T-cell (primary cell): ENCODE measurements at places on chromosomes 6 and 20.

- H3K4me3 ChIP-seq = no peak overlapping the region
- H3K27ac ChIP-seq = no peak overlapping the region
- no peaks in the 10 kb centered on the region for H3K4me1 ChIP-seq
- DNase-seq = no peak
- no peaks in the 10 kb centered on the region for H3K36me3 ChIP-seq
- no peaks in the 10 kb centered on the region for H3K27me3 ChIP-seq
Observed at GRCh38 chr20:48733296-48733790, 94.5 kb downstream of the PREX1 start.

DNA sequence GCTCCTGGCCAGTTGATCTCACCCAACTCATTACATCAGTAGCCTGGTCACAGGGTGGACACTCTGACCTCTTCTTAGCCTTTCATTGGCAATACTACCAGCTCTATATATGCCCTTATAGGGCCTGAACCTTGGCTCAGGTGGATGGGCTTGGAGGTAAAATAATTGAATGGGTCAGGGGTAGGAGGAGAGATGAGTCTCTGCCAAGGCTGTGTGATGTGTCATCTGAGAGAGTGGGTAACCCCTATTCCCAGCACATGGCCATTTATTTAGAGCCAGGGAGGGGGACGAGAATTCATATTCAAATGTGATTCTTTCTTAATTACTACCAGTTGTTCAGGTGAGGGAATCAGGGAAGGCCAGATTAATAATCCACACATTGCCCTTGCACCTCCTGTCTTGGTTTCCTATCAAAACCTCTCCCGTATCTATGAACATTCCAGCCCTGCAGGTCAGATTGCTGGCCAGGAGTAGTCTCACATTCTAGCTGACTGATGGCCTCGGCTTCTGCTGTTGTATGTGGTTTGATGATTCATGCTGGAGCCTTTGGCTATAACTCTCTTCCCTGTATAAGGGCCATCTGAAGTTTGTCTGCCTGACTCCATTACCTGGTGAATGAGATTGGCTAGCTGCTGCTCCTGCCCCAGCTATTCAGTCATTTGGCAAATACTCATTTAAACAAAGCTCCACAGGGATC lies 13.4 kb downstream of the C20orf173 start:
- H3K4me3 ChIP-seq = no peak overlapping the region
- no peak for DNase-seq
- no peaks in the 10 kb centered on the region for H3K27me3 ChIP-seq
- no peaks in the 10 kb centered on the region for H3K4me1 ChIP-seq
- H3K36me3 ChIP-seq = peaks cover 39% of the 10 kb centered on the region

- peak overlapping the region; percentile 40 for H3K27ac ChIP-seq
- DNase-seq = no peak
- no peaks in the 10 kb centered on the region for H3K36me3 ChIP-seq
- H3K4me3 ChIP-seq = no peak overlapping the region
Observed at GRCh38 chr6:157761331-157761921, 61.6 kb upstream of the SNX9 start.

DNA sequence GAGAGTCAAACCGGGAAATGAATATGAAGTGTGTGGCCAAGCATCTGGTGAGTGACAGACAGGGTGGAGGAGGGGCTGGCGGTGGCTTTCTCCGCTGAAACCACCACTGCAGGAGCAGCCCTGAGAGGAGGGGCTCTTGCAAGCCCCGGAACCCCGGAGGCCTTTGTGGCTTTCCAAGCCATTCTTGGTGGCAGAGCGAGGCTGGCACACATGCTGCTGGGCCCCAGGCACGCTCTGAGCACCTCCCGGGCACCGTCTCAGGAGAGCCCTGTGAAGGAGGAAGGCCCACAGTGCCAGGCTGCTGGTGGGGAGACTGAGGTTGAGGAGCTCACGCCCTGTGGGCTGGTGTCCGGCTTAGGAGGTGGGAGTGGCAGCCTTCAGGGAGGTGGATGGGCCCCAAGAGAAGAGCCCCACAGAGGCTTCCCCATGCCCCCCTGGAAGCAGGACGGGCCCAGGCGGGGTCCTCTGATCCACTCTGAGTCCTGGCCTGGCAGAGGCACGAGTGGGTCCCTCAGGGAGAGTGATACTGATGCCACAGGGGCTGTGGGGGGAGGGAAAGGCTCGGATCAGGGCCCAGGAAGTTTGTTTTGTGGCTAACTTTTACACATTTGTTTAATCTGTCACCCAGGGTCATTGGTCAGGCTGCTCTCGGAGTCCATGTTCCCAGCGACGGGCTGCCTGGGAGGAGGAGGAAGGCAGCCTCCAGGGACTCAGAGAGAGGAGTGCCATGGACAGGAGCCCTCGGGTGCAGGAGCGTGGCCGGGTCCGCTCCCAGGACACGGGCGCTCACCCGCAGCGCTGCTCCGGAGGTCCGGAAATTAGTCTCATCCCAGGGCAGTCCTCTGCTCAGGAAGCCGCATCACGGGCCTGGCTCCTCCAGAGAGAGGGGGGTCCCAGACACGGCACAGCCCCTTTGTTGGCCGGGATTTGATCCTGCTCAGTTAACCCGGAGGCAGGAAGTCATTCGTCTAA lies 170.7 kb downstream of the ERMARD start:
- peaks cover 22% of the 10 kb centered on the region for H3K27me3 ChIP-seq
- no peaks in the 10 kb centered on the region for H3K4me1 ChIP-seq
- DNase-seq = no peak
- no peaks in the 10 kb centered on the region for H3K36me3 ChIP-seq

- no peaks in the 10 kb centered on the region for H3K4me1 ChIP-seq
- no peaks in the 10 kb centered on the region for H3K36me3 ChIP-seq
- H3K27me3 ChIP-seq = no peaks in the 10 kb centered on the region
- no peak overlapping the region for H3K4me3 ChIP-seq
Observed at GRCh38 chr6:94215552-94215951, 796.2 kb upstream of the EPHA7 start.

- no peak overlapping the region for H3K27ac ChIP-seq
- H3K27me3 ChIP-seq = no peaks in the 10 kb centered on the region
- H3K36me3 ChIP-seq = no peaks in the 10 kb centered on the region
- peaks cover 2% of the 10 kb centered on the region for H3K4me1 ChIP-seq
- no peak for DNase-seq
Observed at GRCh38 chr6:146879406-146880117, 280.8 kb downstream of the ADGB start.

DNA sequence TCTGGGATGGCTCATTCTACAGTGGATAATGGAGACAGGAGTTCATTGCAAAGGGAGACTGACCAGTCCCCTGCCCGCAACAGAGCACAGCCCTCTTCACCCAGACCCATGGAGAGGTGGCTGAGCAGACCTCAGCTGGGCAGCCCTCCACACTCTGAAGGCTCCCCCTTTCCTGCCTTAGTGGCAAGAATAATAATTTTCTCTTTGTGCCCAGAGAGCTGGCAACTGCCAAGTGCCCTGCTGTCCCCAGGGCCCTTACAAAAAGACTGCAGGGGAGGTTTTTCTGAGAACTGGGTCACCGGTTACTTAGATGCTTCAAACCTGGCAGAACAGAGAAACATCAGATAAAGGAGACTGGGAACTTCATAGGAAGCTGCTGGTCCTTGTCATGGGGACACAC lies 35.4 kb upstream of the ZNFX1 start:
- no peak for DNase-seq
- H3K36me3 ChIP-seq = no peaks in the 10 kb centered on the region
- no peaks in the 10 kb centered on the region for H3K4me1 ChIP-seq
- H3K27ac ChIP-seq = no peak overlapping the region

- H3K36me3 ChIP-seq = no peaks in the 10 kb centered on the region
- H3K27ac ChIP-seq = no peak overlapping the region
- no peak overlapping the region for H3K4me3 ChIP-seq
Observed at GRCh38 chr20:36823121-36823520, 49.6 kb upstream of the DSN1 start.

- no peaks in the 10 kb centered on the region for H3K27me3 ChIP-seq
- H3K4me1 ChIP-seq = no peaks in the 10 kb centered on the region
- no peaks in the 10 kb centered on the region for H3K36me3 ChIP-seq
- no peak overlapping the region for H3K4me3 ChIP-seq
- no peak for DNase-seq
- H3K27ac ChIP-seq = no peak overlapping the region
Observed at GRCh38 chr6:126111327-126111726, 125.0 kb downstream of the TRMT11 start.

DNA sequence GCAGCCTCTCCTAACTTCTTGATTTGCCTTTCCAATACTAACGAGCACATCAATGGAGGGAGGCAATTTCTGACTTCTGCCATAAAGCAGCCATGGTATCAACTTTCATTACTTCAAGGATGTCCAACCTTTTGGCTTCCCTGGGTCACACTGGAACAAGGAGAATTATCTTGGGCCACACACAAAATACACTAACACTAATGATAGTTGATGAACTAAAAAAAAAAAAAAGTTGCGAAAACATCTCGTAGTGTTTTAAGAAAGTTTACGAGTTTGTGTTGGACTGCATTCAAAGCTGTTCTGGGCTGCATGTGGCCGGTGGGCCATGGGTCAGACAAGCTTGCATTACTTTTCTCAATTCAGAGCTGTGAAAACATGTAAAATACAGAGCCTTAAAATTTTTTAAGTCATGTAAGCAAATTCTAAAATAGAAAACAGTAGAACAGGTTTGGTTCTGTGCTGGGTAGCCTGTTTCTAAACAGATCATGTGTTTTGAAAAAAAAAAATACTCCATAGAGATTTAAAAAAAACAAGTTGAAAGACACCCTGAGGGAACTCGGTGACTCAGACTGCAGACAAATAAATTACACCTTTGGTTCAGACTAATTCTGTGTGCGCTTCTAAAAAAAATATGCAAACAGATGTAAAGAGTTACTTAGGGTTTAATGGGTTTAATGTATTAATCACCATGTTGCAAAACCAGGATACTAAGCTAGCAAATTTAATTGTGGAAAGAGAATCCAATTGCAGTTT lies 43.6 kb upstream of the SLC22A23 start:
- H3K27ac ChIP-seq = no peak overlapping the region
- H3K36me3 ChIP-seq = no peaks in the 10 kb centered on the region
- peaks cover 13% of the 10 kb centered on the region for H3K27me3 ChIP-seq
- DNase-seq = no peak

DNA sequence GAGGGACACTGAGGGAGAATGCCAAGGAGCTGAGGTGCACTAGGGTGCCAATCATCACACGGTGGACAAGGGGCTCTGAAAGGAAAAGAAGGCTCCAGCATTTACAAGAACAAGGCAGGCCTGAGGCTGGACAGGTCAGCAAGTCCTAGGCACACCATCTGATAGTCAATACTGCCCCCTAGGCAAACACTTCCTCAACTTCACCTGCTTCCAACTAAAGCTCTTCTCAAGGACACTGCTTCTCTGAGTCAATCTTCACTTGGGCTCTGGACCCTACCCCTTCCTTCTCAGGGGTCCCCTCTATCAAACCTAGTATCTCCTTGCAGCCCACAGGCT lies 37.7 kb upstream of the SLC4A11 start:
- no peak overlapping the region for H3K4me3 ChIP-seq
- no peak for DNase-seq
- H3K27me3 ChIP-seq = no peaks in the 10 kb centered on the region
- peaks cover 2% of the 10 kb centered on the region for H3K36me3 ChIP-seq
- H3K4me1 ChIP-seq = no peaks in the 10 kb centered on the region

DNA sequence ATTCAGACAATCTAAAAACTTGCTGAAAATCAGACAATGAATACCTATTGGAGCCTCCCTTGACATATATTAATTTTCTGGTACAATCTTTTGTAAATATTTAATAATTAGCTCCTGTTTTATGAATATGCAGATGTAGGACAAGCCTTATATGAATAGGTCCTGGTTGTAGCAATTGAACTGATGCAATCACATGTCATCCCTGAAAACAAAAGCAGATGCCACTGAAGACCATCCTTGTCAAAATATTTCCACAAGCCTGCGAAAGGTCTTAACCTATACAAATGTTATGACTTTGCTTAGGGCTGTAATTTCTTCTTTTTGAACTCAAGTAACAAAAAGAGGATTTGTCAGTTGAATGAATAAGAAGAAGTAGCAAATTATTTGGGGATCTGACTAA lies 722.1 kb downstream of the EYS start:
- no peak for DNase-seq
- H3K4me1 ChIP-seq = no peaks in the 10 kb centered on the region
- no peaks in the 10 kb centered on the region for H3K27me3 ChIP-seq
- H3K36me3 ChIP-seq = no peaks in the 10 kb centered on the region
- no peak overlapping the region for H3K27ac ChIP-seq

GRCh38 chr6:139882977-139883728 lies 508.7 kb upstream of the CITED2 start:
- no peak for DNase-seq
- no peaks in the 10 kb centered on the region for H3K4me1 ChIP-seq
- H3K36me3 ChIP-seq = no peaks in the 10 kb centered on the region
- no peak overlapping the region for H3K27ac ChIP-seq
- no peak overlapping the region for H3K4me3 ChIP-seq

GRCh38 chr20:11989018-11989771 lies 71.5 kb downstream of the BTBD3 start:
- no peaks in the 10 kb centered on the region for H3K4me1 ChIP-seq
- DNase-seq = no peak
- H3K27me3 ChIP-seq = no peaks in the 10 kb centered on the region
- no peak overlapping the region for H3K27ac ChIP-seq

GRCh38 chr20:52532674-52533073 lies 341.1 kb upstream of the ZFP64 start:
- H3K4me1 ChIP-seq = no peaks in the 10 kb centered on the region
- H3K27me3 ChIP-seq = no peaks in the 10 kb centered on the region
- no peak overlapping the region for H3K27ac ChIP-seq
- no peak overlapping the region for H3K4me3 ChIP-seq
- no peak for DNase-seq
- H3K36me3 ChIP-seq = no peaks in the 10 kb centered on the region

DNA sequence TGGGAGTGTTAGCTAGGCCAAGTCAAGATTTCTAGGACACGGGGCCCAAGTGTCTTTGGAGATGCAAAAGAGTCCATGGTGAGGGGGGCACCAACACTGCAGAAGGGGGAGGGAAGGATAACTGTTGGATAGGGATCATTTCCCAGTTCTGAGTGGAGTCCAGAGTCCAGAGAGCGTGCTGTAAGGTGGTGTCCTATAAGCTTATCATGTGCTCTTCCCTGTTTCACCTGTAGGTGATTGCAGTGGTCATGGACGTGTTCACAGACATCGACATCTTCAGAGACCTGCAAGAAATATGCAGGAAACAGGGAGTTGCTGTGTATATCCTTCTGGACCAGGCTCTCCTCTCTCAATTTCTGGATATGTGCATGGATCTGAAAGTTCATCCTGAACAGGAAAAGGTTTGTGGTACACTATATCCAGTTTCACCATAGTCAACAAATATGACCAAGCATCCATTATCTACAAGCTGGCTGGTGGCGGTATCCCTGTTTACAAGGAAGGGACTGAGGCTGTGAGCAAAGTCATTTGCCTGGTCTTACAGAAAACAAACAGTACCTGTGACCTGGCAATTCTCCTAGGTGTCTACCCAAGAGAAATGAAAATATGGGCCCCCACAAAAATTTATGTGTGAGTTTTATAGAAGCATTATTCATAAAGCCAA lies 15.6 kb downstream of the FAM83D start:
- H3K36me3 ChIP-seq = peaks cover 3% of the 10 kb centered on the region
- H3K4me1 ChIP-seq = no peaks in the 10 kb centered on the region
- no peak overlapping the region for H3K27ac ChIP-seq
- H3K27me3 ChIP-seq = no peaks in the 10 kb centered on the region

DNA sequence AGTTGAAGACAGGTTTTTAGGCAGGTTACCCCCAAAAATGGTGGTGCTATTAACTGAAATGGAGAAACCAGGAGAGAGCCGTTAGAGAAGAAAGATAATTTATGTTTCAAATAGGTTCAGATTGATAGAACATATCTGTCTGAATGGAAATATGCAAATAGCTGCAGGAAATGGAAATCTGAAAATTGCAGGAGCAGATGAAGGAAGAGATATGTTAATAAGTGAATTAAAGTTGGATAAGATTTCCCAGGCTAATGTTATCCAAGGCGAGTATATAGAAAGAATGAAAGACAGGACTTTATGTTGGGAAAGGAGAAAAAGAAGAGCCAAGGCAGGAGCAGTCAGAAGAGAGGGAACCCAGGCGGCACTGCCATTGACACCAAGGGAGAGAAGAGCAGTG lies 365.6 kb downstream of the ARHGAP18 start:
- DNase-seq = no peak
- no peak overlapping the region for H3K4me3 ChIP-seq
- H3K27me3 ChIP-seq = no peaks in the 10 kb centered on the region
- H3K36me3 ChIP-seq = no peaks in the 10 kb centered on the region
